ENCODE measurements at places on chromosomes 4 and X. TPM values are rescaled to one million over a fixed set of nuclear protein-coding genes. Genes with fewer than 3 reads are reported as not detected.

GCNA gene
- total RNA-seq, result 5.3 TPM

PNMA3 gene
- total RNA-seq, result 0.24 TPM

PNMA5 gene
- not detected for total RNA-seq

RUFY3 gene
- 34.2 TPM for total RNA-seq

CNGA1 gene
- not detected for total RNA-seq

AADAT gene
- 3.7 TPM for total RNA-seq

PCDH7 gene
- 0.96 TPM for total RNA-seq

ATRX gene
- total RNA-seq, result 63.5 TPM

DNA sequence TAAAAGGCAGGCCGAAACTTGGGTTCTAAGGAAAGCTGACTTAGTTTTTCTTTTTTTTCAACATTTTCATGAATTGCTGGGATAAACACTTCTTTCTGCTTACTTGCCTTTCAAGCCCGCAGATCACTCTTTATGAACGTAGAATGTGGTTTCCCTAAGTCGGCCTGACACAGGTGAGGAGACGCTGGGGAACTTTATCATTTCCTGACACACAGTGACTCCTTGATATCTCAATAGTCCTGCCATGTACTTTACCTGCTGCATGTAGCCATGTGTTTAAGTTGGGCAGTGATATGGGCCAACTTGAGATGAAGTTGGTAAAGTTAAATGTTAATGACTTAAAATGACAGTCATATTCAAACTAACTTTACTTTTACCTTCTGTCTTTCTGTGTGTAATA is 26.6 kb upstream of the SNCA start:
- DNase-seq, result no peak

GRCh38 chr4:165963621-165964020 is 90.6 kb downstream of the TLL1 start:
- no peak for DNase-seq

DNA sequence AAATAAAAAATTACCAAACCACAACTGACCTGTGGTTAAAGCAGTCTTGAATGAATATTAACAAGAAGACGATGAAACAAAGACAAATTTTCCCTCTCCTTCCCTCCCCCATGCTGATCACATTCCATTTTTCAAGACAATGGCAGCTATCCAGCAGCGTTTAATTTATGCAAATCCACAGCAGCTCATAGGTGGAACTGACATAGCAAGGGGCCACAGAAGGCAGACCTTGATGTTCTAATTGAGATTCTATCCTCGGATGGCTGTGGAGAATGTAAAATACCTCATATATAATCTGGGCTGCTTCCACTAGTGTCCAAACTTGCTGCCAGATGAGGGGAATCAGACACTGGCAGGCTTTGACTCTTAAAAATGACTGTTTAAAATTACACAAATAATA is 211.5 kb downstream of the CHRDL1 start:
- DNase-seq, result no peak

DNA sequence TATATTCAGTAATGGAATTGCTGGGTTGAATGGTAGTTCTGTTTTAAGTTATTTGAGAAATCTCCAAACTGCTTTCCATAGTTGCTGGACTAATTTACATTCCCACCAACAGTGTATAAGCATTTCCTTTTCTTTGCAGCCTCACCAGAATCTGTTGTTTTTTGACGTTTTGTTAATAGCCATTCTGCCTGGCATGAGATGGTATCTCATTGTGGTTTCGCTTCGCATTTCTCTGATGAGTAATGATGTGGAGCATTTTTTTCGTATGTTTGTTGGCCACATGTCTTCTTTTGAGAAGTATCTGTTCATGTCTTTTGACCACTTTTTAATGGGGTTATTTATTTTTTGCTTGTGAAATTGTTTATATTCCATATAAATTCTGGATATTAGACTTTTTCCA is 13.6 kb upstream of the MAGED4B start:
- DNase-seq, result no peak

- DNase-seq, result no peak
These were observed at the start of gene SMARCA1 for GRCh38 chrX:129523079-129523911. Gene SMARCA1, minus strand, starts transcription at chrX:129523490. Its CDS starts 120 bp downstream, at chrX:129523370.

GRCh38 chrX:10166731-10167151 is 10.0 kb downstream of the CLCN4 start:
- DNase-seq, result no peak

GRCh38 chr4:6516762-6517161 is 44.3 kb upstream of the PPP2R2C start:
- DNase-seq, result no peak

- no peak for DNase-seq
These were observed 362.0 kb downstream of the CBLL2 start for GRCh38 chrX:22634751-22635150.

GRCh38 chr4:134126000-134126560 is 75.5 kb downstream of the PABPC4L start:
- DNase-seq, result no peak

GRCh38 chr4:30767147-30767845 is 47.1 kb downstream of the PCDH7 start:
- DNase-seq, result no peak

DNA sequence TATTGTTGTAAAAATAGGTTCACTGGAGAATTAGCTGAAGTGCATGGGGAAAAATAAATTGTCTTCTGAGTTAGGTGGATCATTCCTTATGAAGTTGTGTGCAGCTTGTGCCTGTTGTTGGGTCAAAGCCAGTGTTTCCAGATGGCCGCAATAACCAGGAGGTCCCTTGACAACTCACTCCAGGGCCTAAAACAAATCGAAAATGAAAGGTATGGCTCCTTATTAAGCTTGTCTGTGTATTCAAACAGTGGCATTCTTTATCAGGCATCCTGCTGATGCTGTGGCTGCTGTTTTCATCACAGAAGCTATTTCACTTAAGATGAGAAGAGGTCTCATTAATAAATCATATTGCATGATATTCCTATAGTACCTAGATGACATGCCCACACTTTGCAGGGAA is 80.2 kb downstream of the GRIA2 start:
- no peak for DNase-seq

DNA sequence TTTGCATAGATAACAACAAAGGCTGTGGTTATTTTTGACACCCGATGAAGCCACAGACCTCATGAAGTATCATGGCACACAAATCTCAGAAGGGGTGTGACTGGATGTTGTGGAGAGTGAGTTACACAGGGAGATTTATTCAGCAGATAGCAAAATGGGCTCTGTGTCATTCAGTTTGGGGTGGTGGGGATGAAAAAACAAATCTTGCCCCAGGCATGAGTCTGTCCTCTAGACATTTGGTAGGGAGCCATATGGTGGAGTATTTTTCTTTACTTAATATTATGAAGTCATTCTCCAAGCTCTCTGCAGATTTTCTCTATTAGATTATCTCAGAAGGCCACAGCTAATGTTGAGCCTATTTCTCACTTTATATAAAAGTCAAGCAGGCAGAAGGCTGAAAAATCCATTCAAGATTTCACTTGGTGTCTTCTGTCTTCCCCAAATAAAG is 277.1 kb upstream of the TENM3 start:
- no peak for DNase-seq

DNA sequence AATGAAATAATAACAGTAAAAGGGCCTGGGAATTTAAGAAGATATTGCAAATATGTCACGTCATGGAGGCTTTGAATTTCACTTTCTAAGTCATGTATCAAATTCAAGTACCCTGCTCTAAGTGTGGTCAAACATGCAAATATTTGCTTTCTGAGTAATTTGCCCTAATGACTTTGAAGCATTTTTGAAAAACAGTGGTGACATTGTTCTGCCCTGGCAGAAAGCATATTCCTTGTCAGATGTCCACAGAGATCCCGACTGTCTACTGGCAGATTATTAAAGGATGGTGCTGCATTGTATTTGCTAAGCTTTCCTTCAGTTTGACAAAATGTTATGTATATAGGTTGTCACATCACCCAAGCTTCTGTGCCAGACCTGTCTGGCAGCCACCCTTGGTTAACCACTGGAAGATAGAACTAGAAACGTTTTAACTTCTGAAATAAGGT is 92.5 kb downstream of the ANK2 start:
- no peak for DNase-seq

DNA sequence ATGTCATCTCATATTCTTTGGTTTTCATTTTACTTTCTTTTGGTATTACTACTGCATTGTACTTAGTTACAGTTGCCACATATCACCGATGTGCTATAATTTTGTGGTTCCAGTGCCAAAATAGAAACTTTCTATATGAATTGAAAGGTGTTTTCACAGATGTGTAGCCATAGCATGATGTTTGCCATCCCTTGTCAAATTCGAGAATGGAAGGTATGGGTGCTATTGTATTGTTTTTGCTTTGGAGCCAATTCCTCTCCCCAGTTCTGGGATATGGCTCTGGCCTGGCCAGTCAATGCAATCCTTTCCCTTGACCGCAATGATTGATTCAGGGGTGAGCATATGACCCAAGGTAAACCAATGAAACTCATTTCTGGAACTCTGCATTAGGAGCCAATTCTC is 86.2 kb upstream of the RPS6KA3 start:
- DNase-seq, result no peak

- DNase-seq, result no peak
These were observed 554.8 kb upstream of the HTR2C start for GRCh38 chrX:114028907-114029662.

- DNase-seq, result no peak
These were observed 565.2 kb upstream of the SLIT2 start for GRCh38 chr4:19686456-19686855.

GRCh38 chr4:112251019-112251643 is 19.5 kb downstream of the AP1AR start:
- DNase-seq, result no peak

- DNase-seq, result no peak
These were observed 1.3 kb upstream of the FHIP1A start for GRCh38 chr4:151407466-151408379.
